ENCODE measurements at places on chromosomes 16 and 17.

DNA sequence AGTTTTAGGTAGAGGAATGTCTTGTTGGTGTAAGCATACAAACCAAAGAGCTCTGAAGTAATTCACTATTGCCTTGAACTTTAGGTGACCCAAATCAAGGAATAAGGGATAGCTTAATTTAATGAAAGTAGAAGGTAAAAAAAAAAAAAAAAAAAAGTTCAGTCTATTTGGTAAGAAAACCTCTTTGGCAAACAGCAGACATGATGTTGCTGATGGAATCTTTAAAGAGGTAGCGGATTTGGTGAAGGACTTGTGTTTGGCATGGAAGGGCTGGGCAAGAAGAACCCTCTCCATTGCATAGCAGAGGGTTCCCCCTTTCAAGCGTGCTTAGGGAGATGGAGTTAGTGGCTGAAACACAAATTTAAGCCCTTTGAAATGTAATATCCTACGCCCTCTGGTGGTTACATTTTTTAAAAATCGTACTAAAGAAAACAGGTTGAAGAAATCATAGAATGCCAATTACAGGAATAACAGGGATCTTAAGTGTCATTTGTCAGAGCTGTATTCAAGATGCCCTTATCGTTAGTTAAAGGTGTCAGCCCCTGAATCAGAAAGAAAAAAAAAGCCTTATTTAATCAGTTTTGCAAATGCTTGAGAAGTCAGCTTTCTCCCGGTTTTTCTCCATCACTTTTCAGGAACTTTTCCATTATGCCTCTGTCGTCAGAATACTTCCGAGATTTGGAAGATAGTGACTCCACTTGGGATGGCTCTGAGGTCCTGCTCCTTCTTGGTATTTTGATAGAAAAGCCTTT lies 383.1 kb downstream of the KCNJ2 start:
- DNase-seq = no peak

DNA sequence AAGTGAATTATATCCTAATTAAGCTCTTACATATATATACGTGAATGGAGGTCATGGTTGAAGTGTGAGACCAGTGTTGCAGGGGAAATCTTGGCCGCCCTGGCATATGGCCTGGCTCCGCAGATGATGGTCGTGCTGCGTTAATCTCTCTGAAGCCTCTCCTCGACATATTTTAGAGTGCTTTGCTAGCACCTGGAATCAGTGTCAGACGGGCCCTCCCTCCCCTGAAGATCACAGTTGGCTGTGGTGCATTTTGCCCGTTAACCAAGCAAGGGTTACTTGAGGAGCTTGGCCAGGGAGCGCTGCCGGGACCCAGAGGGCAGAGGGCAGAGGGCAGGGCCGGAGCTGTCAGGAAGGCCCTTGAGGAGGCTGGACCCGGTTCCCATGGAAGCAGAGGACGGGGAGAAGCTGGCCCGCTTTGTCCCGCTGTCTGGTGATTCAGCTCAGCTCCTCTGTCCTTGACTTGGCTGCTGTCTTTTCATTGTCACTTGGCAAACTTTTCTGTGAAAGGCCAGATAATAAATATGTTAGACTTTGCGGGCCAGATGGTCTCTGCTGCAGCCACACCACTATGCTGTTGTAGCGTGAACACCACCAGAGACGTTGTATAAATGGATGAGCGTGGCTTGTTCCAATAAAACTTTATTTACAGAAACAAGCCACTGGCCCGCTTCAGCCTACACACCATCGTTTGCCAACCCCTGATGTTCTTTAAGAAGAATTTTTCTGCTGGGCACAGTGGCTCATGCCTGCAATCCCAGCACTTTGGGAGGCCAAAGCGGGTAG lies 32.3 kb downstream of the CIBAR2 start:
- DNase-seq = no peak

GRCh38 chr17:64978138-64978537 lies 58.9 kb upstream of the LRRC37A3 start:
- DNase-seq = no peak

GRCh38 chr17:74604761-74605160 lies 12.7 kb upstream of the CD300LD start:
- no peak for DNase-seq

GRCh38 chr16:70553645-70554044 lies 30.0 kb downstream of the SF3B3 start:
- no peak for DNase-seq

DNA sequence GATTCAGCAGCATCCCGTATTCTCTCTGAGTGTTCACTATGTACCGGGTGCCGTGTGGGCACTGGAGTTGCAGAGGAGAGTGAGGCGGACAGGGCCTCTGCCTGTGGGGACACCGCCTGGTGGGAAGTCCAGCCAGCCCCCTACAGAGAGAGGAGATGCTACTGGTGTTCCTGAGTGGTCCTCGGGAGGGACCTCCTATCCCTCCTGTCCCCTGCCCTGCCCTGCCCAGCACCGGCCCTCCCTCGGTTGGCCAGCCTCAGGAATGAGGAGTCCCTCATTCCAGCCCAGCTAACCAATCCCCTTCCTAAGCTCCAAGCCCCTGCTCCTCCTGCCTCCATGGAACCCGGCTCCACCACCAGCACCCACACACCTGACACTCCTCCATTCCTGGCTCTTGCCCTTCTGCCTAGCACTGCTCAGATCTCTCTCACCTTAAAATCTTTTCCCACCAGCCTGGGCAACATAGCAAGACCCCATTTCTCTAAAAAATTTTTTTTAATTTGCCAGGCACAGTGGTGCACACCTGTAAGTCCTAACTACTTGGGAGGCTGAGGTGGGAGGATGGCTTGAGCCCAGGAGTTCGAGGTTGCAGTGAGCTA lies 2.0 kb downstream of the ASGR2 start:
- DNase-seq = no peak

- no peak for DNase-seq
Observed at GRCh38 chr17:57586196-57586740, 158.8 kb downstream of the CCDC182 start.

DNA sequence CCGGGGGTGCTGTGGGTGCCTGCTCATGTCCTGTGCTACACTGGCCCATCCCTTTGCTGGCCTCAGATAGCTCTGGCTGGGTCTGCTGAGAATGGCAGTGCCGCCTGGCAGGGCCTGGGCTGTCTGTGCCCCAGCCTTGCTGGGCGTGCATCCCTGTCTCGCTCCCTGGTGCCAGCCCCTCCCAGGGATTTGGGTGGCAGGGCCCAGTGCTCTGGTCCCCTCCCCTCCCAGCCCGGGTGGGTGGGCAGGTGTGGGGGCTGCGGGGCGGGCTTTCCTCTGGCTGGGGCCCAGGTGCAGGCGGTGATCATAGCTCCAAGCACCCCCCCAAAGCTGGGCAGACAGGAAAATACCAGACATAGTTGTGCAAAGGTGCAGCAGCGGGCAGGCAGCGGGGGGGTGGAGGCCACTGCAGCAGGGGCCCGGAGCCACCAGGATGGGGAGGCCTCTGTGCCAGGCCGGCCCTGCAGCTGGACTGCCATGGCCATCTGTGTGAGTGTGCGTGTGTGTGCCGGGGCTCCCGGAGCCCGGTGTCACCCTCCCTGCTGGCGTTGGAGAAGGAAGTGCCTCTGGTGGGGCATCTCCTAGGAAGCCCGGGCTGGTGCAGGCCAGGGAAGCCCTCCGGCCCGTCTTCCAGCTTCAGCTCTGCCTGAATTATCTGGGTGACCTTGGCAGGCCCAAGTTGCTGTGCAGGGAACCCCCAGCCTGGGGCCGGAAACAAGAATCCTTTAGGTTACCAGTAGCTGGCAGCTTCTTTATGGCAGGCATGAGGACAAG lies 7.4 kb downstream of the GLIS2 start:
- no peak for DNase-seq

DNA sequence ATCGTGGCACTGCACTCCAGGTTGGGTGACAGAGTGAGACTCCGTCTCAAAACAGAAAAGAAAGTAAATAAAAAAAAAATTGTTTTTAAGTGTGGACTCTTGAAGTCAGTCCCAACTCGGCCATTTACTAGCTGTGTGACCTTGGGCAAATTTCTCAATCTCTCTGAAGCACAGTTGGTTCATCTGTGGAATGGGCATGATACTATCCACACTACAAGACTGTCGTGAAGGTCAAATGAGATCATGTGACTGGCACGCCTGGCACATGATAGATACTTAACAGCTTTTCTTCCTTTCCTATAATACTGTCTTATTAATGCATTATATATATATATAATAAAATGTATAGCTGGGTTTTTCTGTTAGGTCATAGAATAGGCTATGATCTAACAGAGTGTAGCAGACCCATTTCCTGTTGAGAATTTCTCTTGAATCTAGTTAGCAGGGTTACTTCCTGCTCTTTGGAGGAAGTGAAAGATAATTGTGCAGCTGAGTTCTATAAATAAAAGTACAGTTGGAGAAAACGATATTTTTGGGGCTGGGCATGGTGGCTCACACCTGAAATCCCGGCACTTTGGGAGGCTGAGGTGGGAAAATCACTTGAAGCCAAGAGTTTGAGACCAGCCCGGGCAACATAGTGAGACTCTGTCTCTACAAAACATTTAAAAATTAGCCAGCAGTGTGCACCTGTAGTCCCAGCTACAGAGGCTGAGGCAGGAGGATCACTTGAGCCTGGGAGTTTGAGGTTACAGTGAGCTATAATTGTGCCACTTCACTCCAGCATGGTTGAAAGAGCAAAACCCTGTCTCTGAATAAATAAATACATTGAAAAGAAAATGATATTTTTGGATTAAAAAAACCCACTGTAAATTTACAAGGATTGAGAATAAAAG lies 7.3 kb downstream of the MILR1 start:
- no peak for DNase-seq

GRCh38 chr17:70794738-70795137 lies 625.4 kb downstream of the KCNJ2 start:
- DNase-seq = no peak

DNA sequence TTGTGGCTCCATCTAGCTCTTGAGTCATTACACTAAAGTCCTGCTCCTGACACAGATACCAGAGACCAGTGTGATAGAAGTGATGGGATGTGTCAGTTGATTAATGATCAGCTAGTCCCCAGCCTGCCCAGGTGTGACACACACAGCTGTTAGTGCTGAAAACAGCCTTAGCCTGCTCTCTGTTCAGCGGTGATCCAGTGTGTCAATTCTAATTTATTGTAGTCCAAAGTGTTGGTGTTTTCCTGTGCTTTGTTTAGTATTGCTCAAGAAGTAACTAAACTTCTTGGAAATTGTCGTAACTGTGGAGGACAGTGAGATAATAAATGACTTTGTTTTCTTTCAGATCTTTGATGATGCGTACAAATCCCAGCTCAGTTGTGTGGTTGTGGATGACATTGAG lies 92.3 kb downstream of the WNT3 start:
- DNase-seq = no peak
